ENCODE measurements at places on chromosomes 3 and 15.

DNA sequence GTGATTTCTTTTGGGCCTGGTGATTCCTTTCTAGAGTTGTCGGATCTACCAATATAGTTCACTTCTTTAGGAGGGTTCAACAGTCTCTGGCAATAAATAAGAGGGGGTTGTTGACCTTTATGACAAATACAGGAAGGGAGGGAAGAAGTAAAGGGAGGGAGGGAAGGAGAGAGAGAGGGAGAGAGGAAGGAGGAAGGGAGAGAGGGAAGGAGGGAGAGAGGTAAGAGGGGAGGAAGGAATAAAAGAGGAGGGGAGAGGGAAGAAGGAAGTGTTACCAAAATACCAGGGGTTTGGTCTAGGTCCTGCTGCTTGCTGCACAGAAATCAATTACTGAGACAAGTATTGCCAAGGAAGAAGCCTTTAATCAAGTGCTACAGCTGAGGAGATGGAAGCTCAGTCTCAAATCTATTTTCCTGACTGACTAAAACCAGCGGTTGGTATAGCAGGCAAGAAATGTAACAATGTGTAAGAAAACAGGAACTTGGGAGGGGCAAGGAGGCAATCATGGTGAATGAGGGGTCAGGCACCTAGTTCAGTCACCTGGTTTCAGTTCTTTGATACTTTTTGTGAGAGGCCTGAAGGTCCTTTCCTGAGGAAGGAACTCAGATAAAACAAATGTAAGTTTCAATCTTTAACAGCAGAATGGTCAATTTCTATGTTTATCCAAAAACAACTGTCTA lies 14.1 kb upstream of the TMEM40 start:
- no peak for DNase-seq

DNA sequence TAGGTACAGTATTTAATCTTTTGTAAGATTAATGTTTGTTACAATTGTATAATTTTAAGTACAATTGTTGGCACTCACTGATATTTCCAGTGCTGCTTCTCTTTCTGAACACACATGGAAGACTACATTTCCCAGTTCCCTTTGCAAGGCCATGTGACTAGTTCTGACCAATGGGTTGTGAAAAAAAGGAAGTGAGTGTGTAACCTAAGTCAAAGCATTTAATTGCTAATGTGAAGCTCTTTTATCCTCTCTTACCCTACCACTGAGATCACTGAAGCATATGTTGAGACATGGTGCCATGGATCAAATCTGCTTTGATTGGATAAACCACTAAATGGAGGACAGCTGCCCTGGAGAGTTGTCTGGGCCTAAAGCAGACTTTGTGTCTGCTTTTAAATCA lies 83.9 kb upstream of the PLXND1 start:
- DNase-seq = no peak

- no peak for DNase-seq
These were observed 21.0 kb downstream of the MBNL1 start for GRCh38 chr3:152289708-152290107.

- peak; percentile 72 for DNase-seq
These were observed at the start of gene WDR76 for GRCh38 chr15:43826508-43827341. WDR76 (plus strand) TSS chr15:43827002; CDS start chr15:43827033, 31 bp downstream.

- DNase-seq = no peak
These were observed 53.0 kb downstream of the CHSY1 start for GRCh38 chr15:101198800-101199199.

DNA sequence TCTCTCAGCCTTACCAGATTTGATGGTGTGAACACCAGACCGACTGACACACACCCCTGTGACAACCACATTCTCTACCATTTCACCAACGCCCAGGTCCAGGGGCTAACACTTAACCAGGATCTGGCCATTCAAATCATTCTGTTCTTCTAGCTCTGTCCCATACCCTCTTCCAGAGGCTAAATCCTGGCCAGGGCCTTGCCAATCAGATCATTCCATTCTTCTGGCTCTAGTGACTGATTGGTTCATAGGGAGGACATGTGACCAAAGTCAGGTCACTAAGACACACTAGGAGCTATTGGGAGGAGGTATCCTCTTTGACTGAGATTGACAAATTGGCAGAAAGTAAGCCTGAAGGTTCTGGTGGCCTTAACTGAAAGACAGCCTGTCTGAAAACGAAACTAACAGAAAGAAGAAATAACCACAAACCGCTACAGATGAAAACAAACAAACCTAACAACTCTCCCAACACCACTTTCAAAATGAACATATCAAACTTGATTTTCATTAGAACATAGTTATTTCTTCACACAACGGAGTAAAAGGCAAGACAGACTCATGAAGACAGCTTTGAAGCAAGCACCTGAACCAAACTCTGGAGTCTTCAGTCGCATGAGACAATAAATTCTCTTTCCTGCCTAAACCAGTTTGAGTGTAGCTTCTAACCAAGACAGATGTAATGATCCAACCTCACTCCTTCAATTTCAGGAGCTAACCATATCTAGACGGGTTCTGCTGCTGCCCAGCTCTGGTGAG lies 68.5 kb downstream of the TRANK1 start:
- DNase-seq = no peak

DNA sequence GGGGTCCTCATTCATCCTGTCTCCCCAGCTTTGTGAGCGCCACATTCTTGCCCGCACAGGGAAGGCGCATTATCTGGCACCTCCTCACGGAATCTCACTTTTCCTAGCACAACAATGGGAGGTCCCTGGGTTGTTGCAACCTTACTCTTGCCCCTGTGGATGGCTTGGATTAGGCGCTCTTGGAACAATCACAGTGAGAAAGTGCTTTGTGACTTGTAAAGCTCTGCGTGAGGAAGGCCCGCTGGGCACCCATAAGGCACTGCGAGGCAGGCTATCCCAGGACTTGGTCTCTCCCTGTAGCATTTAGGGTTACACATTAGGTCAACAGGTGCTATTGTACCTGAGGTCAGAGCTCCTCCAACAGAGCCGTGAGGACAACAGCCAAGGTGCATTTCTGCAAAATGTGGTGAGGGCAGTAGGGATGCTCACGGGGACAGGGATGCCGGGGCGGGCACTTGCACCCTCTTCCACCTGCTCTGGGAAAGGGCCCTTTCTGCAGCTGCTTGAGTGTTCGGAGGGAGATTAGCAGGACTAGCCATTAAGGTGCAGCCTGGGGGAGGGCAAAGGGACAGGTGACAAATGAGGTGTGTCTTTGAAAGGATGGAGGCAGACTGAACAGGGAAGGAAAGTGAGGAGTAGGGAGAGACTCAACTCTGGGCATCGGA lies 13.9 kb upstream of the LRRC15 start:
- DNase-seq = no peak

- DNase-seq = no peak
These were observed 219.0 kb downstream of the ITPR1 start for GRCh38 chr3:4712109-4712508.

- DNase-seq = no peak
These were observed 207.5 kb downstream of the SV2B start for GRCh38 chr15:91307601-91308000.

DNA sequence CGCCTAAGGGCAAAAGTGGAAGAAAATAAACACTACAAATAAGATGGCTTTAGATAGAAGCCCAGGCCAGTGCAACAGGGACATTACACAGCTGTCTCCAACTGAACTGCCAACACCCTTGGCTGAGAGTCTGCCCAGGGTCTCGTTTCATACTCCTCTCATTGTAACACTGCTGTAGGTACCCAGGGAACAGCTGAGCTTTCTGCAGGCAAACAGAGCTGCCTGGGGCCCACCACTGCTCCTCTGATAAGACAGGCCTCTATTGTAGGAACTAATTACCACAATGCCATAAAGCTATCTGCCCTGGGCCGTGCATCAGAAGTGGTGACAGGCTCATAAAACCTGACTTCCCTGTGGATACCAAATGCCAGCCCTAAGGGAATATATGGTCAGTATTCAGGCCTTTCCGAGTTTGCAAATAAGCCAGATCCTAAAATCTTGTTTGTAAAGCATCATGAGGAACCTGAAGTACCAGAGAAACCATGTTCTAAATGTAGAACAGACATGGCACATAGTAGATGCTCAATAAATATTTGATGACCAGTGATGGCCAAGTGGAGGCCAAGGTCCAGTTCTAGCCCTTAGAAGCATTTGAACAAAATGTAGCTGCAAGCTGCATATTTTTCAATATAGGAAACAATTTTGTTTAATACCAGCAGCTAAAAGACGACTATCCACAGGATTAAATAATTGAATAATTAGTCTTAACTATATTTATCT lies 84.3 kb upstream of the NEO1 start:
- DNase-seq = no peak

- no peak for DNase-seq
These were observed 27.1 kb downstream of the CCNB2 start for GRCh38 chr15:59131969-59132562.

- DNase-seq = no peak
These were observed 10.6 kb downstream of the LSG1 start for GRCh38 chr3:194661374-194661773.

DNA sequence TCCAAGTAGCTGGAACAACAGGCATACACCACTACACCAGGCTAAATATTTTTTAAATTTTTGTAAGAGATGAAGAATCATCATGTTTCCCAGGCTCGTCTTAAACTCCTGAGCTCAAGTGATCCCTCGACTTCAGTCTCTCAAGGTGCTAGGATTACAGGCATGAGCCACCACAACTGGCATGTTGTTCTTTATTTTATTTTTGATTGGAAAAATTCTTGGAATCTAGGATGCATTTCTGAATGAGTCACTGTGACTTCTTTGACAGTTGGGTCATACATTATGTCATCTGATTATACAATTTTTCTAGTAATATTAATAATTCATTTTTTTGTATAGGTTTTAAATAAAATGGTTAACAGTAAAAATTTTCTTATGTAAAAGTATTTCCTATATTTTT lies 870.2 kb downstream of the SI start:
- no peak for DNase-seq

GRCh38 chr15:74422652-74423430 lies 10.9 kb downstream of the SEMA7A start:
- DNase-seq = no peak

DNA sequence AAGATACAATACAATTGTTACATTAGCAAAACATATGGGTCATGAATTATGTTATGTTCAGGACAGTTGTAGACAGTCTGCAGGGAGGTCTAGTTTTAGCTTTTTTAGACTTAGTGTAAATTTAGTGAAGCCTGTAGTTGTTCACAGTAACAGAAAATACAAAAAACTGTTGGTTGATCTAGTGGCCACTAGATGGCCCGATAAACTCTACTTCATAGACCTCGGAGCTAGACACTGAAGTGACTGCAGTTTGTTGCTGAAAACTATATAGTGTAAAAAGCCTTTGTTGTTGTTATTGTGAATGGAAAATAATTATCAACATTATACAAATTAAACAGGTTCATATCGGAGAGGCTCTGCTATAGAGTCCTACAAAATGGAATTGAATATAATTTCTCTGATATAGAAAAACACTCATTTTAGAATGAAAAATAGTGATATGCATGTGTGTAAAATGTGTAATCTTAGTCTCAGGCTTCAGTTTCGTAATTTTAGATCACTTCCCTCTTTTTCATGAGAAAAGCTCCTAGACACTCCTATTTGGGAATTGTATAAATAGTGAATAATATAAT lies 18.3 kb downstream of the MAGEL2 start:
- no peak for DNase-seq

DNA sequence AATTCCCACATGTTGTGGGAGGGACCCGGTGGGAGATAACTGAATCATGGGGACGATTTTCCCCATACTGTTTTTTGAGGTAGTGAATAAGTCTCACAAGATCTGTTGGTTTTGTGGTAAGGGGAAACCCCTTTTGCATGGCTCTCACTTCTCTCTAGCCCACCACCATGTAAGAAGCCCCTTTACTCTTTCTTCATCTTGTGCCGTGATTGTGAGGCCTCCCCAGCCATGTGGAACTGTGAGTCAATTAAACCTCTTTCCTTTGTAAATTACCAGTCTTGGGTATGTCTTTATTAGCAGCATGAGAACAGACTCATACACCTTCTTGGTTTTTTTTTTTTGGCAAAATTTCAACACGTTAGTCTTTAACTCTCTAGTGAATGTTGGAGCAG lies 18.1 kb downstream of the ARL8B start:
- DNase-seq = no peak

GRCh38 chr3:143354342-143354741 lies 234.8 kb downstream of the CHST2 start:
- DNase-seq = no peak

DNA sequence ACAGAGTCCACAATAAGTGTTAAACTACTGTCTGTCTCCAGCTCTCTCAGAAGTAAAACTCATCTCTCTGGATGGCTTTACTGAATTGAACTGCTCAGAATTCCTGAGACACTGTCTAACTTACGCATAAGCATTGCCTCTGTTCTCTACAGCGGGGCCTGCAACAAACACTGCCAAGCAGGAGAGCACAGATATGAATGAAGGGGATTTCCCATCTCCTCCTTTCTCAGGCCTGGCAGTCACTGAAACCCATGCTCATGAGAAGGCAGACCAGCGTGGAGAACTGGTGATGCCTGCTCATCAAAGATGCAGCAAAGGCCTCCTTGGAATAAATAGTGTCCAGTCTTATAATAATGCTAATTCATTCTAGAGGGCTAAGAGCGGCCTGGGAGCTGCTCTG lies 10.3 kb downstream of the RASGRP1 start:
- DNase-seq = no peak

DNA sequence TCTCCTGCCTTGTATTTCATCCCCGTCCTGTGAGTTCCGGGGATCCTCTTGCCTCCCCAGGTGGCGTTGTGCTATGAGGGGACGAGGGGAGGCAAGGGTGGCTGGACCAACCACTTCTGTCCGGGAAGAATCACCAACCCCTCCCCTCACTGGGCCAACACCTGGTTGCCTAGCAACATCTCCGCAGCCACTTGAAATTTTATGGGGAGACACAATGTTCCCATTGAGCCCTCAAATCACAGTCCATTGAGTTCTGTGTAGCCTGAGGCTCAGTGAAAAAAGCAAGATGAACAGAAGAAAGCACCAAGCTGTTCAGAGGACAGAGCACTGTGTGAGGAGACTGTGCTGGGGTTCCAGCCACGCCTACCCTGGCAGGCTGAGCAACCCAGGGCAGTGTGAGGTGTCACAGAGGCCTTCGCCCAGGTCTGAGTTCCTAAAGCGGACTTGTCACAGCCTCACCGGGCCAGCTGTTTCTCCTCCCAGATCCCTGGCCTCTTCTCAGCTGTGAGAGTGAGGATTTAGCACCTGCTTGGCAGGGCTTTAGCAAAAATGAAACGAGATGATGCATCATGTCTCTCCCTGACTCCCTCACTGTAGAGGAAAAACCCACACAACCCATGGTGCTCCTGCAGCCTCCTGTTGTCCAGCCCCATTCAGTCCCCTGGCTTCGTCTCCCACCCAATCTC lies 76.8 kb downstream of the ATP2B2 start:
- no peak for DNase-seq

GRCh38 chr15:95567686-95568085 lies 762.8 kb upstream of the NR2F2 start:
- DNase-seq = no peak

GRCh38 chr3:172159376-172159775 lies 120.0 kb downstream of the FNDC3B start:
- DNase-seq = no peak
